ENCODE measurements at places on chromosomes 4 and X. TPM values are rescaled to one million over a fixed set of nuclear protein-coding genes. Genes with fewer than 3 reads are reported as not detected.
A peak's percentile ranks its signal among the peaks of the same experiment; 100 is the strongest.

The HELQ gene
- total RNA-seq, result 15.3 TPM

The EVC2 gene
- total RNA-seq, result 6.1 TPM

The PPEF1 gene
- 0.34 TPM for total RNA-seq

The RIPPLY1 gene
- not detected for total RNA-seq

The HTR2C gene
- total RNA-seq, result 1.7 TPM

The LARP1B gene
- 17.4 TPM for total RNA-seq

The DKK2 gene
- not detected for total RNA-seq

The NKRF gene
- total RNA-seq, result 11.2 TPM

DNA sequence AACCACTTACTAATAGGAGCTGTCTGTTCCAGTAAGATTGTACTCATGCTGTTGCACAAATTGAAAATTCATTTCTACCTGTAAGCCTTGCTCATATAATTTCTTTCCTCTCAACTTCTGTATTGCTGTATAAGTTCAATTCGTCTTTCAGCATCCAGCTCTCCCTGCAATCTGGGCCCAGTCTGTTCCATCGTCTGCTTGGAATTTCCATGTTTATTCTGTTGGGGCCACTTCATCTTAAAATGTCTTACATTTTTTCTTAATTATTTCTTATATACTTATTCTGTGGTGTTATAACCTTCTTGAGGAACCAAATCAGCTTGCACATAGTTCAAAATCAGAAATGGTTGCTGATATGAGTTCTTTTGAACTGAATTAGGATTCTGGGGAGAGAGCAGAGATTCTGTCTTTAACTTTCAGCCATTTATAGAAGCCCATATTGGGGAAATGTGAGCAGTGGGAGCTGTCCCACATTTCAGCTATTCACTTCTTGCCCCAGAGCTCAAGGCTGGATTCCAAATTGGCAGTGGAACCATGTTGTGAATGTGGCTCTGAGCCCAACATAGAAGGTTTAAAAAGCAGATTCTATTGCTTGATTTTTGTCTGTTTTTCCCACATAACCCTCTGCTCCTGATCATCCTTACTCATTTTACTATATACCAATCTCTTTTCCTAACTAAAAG lies 291.9 kb downstream of the BMPR1B start:
- peaks cover 30% of the 10 kb centered on the region for H3K4me1 ChIP-seq
- no peak overlapping the region for H3K27ac ChIP-seq
- no peak for DNase-seq
- no peak overlapping the region for H3K4me3 ChIP-seq

DNA sequence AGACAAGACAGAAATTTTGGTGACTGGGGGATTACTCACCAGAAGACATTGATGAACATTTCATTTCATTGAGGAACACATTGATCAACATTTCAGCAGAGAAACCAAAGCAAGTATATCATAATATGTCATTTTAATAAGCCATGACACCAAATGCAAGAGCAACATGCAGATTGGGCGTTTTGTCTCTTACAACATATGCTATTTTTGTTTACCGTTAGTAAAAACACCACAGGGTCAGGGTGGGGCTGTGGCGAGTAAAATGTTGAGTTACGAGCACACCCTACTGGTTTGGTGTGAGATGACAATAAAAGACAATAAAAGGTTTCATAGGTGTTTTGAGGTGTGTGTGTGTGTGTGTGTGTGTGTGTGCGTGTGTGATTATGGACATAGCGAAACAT lies 294.5 kb downstream of the PDGFC start:
- no peaks in the 10 kb centered on the region for H3K4me1 ChIP-seq
- no peak overlapping the region for H3K27ac ChIP-seq
- H3K27me3 ChIP-seq, result no peaks in the 10 kb centered on the region
- no peak overlapping the region for H3K4me3 ChIP-seq

DNA sequence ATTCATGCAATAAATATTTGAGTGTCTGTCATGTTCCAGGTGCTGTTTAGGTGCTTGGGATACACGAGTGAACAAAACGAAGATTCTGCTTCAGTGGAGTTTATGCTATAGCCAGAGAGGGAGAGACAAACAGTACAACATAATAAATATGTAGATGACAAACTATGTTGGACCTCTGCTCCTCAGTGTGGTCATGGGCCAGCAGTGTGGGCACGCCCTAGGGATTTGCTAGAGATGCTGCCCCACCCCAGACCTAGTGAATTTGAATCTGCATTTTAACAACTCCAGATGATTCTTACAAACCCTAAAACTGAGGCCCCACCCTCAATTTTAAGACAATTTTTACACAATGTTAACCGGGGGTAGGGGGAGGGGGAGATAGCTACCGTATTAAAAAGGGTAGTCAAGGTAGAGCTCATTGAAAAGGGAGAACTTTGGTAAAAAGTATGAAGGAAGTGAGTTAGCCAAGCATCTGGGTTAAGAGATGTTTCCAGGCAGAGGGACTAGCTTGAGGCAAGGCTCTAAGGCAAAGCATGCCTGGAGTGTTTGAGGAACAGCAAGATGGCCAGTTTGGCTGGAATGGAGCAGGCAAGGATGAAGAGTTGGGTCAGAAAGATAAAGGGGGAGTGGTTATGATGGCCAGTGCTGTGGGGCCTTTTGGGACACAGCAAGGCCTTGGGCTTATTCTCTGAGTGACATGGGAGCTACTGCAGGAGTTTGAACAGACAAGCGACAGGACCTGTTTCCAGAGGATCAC lies 42.4 kb downstream of the SEPSECS start:
- H3K4me3 ChIP-seq, result no peak overlapping the region
- no peak overlapping the region for H3K27ac ChIP-seq
- DNase-seq, result no peak
- no peaks in the 10 kb centered on the region for H3K27me3 ChIP-seq

- no peaks in the 10 kb centered on the region for H3K4me1 ChIP-seq
- no peak overlapping the region for H3K27ac ChIP-seq
- no peak for DNase-seq
- H3K36me3 ChIP-seq, result no peaks in the 10 kb centered on the region
Observed at GRCh38 chrX:5295004-5295403, 933.7 kb downstream of the NLGN4X start.

DNA sequence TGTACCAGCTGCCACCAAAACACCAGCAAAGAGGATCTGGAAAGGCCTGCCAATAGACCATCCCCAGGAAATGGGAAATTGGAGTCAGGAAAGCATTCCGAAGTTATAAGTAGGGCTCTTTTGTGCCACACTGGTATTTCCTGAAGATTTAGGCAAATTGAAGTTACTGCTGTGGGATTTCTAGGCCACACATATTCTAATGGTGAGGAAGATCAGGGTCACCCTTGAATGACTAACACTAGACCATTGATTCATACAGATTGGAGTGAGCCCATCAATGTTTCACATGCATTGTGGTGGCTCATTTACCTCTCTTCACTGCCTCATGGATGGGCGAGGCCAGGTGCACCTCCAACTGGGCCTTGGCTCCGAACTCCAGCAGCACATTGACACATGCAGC lies 22.6 kb downstream of the ASB11 start:
- no peaks in the 10 kb centered on the region for H3K36me3 ChIP-seq
- no peak overlapping the region for H3K4me3 ChIP-seq
- no peak for DNase-seq
- no peaks in the 10 kb centered on the region for H3K27me3 ChIP-seq
- no peak overlapping the region for H3K27ac ChIP-seq

DNA sequence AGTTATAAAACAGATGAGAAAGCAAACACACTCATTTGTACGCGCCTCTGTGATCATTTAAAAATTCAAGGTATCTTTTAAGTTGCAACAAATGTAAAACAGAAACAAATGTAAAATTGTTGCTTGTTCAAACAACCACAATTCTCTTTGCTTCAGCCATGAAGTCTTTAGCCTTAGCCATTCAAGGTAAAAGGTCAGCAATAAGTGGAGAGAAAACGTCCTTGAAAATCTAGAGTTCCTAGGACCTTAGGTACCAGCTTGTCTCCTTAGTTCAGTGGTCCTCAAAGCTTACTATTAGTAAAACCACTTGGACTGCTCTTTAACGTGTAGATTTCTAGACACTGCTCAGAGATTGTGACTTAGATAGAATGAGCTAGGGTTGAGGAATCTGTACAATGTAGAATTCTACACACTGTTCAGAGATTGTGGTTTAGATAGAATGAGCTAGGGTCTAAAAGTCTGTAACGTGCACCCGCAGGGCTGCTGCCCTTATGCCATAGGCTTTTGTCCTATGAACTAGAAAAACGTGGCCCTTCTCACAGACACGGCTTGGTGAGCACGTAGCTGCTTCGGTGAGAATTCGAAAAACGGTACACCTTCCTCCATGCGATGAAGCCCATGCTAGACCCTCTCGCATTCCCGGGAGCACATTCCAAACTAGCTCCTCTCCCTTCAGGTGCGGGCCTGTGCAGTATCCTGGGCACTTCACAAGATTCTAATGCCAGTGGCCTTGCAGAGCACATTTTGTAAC lies 1.7 kb downstream of the PLAC8 start:
- H3K27me3 ChIP-seq, result peaks cover 29% of the 10 kb centered on the region
- DNase-seq, result no peak

- no peaks in the 10 kb centered on the region for H3K27me3 ChIP-seq
- no peaks in the 10 kb centered on the region for H3K36me3 ChIP-seq
- no peak overlapping the region for H3K4me3 ChIP-seq
- H3K4me1 ChIP-seq, result no peaks in the 10 kb centered on the region
- DNase-seq, result peak; percentile 31
Observed at GRCh38 chrX:135484641-135485289, 35.7 kb upstream of the INTS6L start.

DNA sequence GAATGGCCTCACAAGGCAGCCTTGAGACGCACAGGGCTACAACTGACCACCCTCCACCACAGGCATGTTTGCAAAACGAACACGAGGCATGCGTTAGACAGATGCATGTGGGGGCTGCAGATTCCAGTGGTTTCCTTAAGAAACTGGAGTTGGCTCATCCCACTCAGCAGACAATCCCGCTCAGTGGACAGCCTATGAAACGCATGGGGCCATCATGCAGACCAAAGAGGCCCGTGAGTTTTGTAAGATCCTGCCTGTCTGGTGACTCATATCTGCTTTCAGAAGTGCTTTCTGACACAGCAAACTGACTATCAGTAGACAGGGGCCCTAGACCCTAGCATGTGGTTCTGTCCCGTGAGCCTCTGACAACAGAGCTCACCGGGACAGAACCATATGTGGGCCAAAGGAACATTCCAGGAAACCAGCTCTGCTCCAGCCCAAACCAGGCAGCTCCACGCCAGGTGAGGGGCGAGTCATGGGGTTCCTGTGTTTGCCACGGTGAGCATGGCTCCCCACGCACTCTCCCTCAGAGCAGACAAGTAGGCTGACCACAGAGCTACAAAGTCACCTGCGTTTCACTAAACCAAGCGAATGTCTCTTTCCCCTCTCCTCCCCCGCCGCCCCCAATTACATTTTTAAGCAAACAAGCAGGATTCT lies 74.4 kb downstream of the MTMR1 start:
- peaks cover 4% of the 10 kb centered on the region for H3K4me1 ChIP-seq
- DNase-seq, result no peak
- no peaks in the 10 kb centered on the region for H3K36me3 ChIP-seq
- H3K27me3 ChIP-seq, result no peaks in the 10 kb centered on the region
- no peak overlapping the region for H3K27ac ChIP-seq
- H3K4me3 ChIP-seq, result no peak overlapping the region
